Epithelial cell of alveolus of lung (primary cell): ENCODE measurements at places on chromosomes 4 and X. TPM values are rescaled to one million over a fixed set of nuclear protein-coding genes. Genes with fewer than 3 reads are reported as not detected.

Gene ZNF157
- total RNA-seq: under 0.01 TPM in 1 of 2 replicates, not detected in the other

Gene MAGEA10
- not detected in 2 replicates for total RNA-seq

Gene S100P
- total RNA-seq: 0.39 TPM in 1 of 2 replicates, not detected in the other

Gene F8A2
- not detected in 2 replicates for total RNA-seq

Gene ODAPH
- total RNA-seq: 0.08 and 0.39 TPM in 2 replicates

Gene HSFX2
- 0.13 and 0.40 TPM in 2 replicates for total RNA-seq

Gene HPGD
- total RNA-seq: 0.78 and 0.80 TPM in 2 replicates

Gene CEP44
- total RNA-seq: 10.7 and 19.5 TPM in 2 replicates

Gene CT45A2
- not detected in 2 replicates for total RNA-seq

Gene GLRA2
- not detected in 2 replicates for total RNA-seq

Gene MEPE
- total RNA-seq: not detected in 2 replicates

Gene MMGT1
- total RNA-seq: 21.6 and 30.0 TPM in 2 replicates

Gene F11
- total RNA-seq: not detected in 2 replicates

Gene KDR
- total RNA-seq: 2.6 and 4.3 TPM in 2 replicates

Gene NKX6-1
- 0.13 and 0.56 TPM in 2 replicates for total RNA-seq

Gene MAML3
- 1.9 and 8.0 TPM in 2 replicates for total RNA-seq

Gene NOX1
- total RNA-seq: not detected in 2 replicates

Gene TCEAL6
- not detected in 2 replicates for total RNA-seq

Gene FAM47A
- not detected in 2 replicates for total RNA-seq

Gene SOWAHD
- total RNA-seq: not detected in 2 replicates

Gene C4orf33
- 7.6 and 27.8 TPM in 2 replicates for total RNA-seq

Gene AMOT
- total RNA-seq: 1.9 and 6.9 TPM in 2 replicates

Gene GYPE
- 1.0 and 2.8 TPM in 2 replicates for total RNA-seq

Gene CTAG2
- not detected in 2 replicates for total RNA-seq

Gene UGT2B15
- not detected in 2 replicates for total RNA-seq

Gene DKK2
- 0.16 and 0.52 TPM in 2 replicates for total RNA-seq

Gene DCTD
- total RNA-seq: 67.7 and 87.7 TPM in 2 replicates

Gene XPNPEP2
- 1.3 TPM in 1 of 2 replicates, not detected in the other for total RNA-seq

Gene CASK
- total RNA-seq: 24.8 and 142 TPM in 2 replicates

Gene PHEX
- under 0.01 and 0.56 TPM in 2 replicates for total RNA-seq

Gene SSX3
- total RNA-seq: not detected in 2 replicates

Gene PCDH7
- 27.8 and 94.8 TPM in 2 replicates for total RNA-seq

Gene NALF2
- total RNA-seq: under 0.01 TPM in 1 of 2 replicates, not detected in the other

Gene LCORL
- 7.6 and 41.8 TPM in 2 replicates for total RNA-seq

Gene TKTL1
- not detected in 2 replicates for total RNA-seq

Gene OTC
- not detected in 2 replicates for total RNA-seq

Gene SCD5
- total RNA-seq: 7.4 and 17.9 TPM in 2 replicates

Gene RPA4
- total RNA-seq: 0.39 and 0.72 TPM in 2 replicates
